T-cell (primary cell): ENCODE measurements at places on chromosomes 16 and 17. TPM values are rescaled to one million over a fixed set of nuclear protein-coding genes. Genes with fewer than 3 reads are reported as not detected.

GRCh38 chr17:68584581-68585303 is 16.4 kb downstream of the FAM20A start:
- DNase-seq, result no peak

GRCh38 chr16:55477736-55478135 is 1.3 kb upstream of the MMP2 start:
- DNase-seq, result no peak

DNA sequence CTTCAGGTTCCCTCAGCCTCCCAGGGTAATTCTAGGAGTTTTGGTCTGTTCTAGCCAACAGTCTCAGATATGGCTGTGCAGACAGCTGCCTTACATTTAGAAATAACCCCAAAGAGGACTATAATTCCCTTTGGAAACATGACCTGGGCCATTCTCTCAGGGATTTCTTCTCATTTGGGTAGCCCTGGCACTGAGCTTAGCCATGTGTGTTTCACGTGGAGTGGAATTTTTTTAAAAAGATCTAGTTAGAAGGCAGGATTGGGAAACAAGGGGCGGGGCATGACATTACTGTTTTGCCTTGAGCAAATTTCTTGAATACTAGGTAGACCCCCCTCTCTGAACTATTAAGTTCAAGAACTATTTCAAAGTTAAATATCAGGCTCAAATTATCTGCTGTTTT is 29.6 kb upstream of the MRC2 start:
- no peak for DNase-seq

DNA sequence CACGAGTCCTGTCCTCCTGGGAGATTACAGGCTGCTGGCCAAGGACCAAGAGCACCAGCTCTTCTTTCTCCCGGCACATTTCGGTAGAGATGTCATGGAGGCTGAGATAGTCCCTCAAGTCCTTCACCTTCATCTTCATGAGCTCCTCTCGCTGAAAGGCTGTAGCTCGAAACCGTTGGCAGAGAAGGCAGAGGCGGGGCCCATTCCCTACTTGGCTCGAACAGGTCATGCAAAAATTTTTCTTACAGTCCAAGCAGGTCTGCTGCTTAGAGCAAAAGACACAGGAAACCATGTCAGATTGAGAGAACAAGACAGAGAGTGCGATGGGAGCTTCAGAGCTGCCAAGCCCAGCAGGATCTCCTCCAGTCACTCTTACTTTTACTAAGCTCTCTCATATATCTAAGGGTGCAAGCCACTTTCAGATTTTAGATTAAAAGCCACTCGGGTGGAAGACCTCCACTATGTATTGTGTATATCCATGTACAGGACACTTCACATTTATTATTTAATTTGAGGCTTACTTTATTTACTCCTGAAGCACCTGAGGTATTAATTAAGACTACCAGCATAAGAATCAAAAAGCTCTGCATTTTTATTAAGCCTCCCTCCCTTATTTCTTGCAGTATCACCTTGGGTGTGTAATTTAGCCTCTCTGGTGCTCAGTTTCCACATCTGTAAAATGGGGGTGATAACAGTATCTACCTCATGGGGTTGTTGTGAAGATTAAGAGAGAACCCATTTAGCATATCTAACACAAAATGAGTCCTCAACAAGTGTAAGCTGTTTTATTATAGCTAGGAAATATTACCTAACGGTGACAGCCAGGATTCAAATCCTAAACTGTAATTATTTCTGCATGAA is 41.4 kb downstream of the LIG3 start:
- no peak for DNase-seq

DNA sequence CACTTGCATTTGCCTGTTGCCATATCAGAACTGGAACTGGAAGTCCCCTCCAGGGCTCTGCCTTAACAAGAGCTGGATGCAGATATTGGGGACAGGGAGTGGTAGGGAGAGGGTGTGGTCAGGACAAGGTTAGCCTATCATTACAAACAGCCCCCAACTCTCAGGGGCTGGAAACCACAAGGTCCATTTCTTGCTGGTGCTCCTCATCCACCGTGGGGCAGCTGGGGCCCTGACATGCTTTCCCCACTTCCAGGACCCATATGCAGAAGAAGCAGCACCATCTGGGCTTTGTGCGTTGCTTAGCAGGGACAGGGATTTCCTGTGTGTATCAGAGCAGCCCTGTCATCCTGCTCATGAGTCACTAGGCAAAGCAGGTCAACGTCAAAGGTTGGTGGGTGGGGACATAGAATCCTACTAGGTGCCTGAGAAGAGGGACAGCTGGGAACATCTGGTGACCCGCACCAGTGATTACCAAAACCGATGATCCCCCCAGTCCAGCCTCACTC is 26.9 kb downstream of the RGS9 start:
- DNase-seq, result no peak

DNA sequence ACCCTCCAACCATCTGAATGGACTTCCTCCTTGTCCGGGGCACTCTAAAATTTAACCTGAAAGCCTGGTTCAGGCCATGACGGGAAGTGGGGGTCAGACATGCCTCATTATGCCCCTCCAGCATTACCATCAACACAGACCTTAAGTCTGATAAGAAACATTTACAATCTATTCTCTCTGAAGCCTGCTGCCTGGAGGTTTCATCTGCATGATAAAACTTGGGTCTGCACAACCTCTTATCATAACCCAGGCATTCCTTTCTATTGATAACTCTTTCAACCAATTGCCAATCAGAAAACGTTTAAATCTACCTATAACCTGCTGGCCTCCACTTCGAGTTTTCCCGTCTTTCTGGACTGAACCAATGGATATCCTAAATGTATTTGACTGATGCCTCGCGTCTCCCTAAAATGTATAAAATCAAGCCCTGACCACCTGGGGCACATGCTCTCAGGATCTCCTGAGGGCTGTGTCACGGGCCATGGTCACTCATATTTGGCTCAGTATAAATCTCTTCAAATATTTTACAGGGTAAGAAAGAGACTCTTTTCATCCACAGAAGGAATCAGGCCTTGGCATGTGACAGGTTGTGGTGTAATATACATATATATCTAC is 45.6 kb downstream of the LYRM1 start:
- no peak for DNase-seq

- no peak for DNase-seq
These were observed 117.4 kb downstream of the DNAH3 start for GRCh38 chr16:21033264-21033663.

DNA sequence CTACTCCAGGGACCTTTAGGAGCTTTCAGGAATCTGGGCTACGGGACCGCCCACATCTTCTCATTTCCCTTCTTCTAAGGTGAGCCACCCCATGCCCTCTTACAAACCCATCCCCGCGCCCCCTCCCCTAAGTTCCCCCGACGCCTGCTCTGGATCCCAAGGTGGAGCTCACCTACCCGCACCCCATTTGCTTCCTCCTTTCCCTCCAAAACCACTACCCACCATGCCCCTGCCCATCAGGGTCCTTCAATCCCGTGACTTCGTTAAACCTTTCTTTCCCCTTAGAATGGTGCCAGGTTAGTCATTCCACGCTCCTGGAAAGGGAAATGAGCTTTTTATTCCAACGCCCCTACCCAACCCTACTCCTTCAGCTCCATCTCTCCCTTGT is 326 bp upstream of the MTMR4 start:
- no peak for DNase-seq

DNA sequence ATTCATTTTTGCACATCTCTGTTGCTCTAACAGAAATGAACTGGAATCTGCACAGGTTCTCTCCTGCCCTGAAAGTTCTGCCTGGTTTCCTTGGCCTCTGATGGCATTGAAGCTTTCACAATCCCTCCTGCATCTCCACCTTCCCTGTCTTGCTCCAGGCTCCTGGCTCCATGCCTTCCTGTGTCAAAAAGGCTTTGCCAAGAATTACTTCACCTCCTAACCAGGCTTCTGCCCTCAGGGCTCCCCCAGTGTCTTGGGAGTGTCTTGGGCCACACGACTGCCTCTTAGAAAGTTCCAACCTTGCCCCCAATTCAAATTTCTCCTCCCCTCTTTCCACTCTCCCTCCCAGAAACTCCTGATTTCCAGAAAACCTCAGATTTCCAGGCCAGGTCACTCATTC is 37.0 kb upstream of the DNAH9 start:
- DNase-seq, result no peak

DNA sequence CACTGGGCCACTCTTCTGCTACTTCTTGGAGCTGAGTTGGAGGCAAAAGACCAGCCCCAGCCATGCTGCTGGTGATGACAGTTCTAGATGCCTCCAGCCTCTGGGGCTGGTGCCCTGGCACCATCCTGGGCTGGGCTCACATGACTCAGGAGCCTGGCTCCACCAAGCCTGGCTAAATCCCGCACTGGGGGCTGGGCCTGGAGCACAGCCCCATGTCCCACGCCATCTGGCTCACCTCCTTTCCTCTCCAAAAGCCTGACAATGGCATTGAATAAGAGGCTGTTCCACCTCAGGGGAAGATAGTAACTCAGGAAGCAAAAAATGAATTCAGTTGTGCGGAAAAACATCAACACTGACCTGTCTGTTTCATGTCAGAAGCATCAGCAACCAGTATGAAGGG is 45.1 kb upstream of the MTSS2 start:
- DNase-seq, result no peak

DNA sequence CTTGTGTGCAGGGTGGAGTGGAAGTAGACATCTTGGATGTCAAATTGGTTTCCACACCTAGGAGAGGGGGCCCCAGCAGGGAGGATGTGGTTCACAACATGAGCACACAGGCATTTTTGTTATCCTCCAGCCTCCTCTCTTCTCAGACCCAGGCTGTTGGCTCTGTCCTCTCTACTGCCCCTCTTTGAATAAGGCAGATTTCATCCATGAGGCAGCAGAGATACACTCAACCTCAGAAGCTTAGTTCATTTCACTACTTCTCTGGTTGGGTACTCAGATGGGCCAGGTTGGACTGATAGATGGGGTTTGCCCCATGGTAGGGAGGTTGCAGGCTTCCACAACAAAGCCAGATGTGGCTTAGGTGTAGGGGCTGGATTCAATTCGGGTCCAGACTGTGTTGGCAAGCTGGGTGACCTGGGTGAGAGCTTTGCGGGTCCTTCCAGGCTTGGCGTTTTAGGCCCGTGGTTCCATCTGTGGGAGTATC is 22.2 kb upstream of the NFATC3 start:
- DNase-seq, result peak; percentile 65

- DNase-seq, result no peak
These were observed 540.1 kb upstream of the PSMD7 start for GRCh38 chr16:73756289-73757178.

DNA sequence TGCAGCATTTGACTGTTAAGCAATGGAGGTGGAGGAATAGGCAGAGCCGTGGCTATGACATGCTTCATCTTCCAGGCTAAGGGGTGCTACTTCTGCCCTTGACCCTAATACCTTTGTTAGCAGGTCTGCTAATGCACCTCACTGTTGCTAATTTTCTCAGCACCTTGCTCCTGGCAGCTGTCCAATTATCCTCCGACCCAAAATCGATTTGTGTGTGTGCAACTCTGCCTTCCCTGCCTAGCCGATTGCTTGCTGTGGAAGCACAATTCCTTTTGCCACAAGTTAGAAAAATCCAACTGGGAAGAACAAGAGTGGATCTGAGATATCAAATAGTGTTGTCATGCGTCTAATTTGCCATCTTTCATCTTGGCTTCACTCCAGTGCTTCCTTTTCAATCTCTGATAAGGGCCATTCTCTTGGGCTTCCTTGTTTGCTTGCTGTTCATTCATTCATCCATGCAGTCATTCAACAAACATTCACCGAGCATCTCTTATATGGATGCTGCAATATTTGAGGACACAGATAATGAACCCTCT is 422.8 kb downstream of the RBFOX1 start:
- no peak for DNase-seq

- DNase-seq, result no peak
These were observed 12.9 kb downstream of the STH start for GRCh38 chr17:46011711-46012505.

- DNase-seq, result no peak
These were observed 9.0 kb upstream of the PHAF1 start for GRCh38 chr16:67100569-67101310.

- DNase-seq, result no peak
These were observed 19.7 kb upstream of the TEX2 start for GRCh38 chr17:64282753-64283080.

DNA sequence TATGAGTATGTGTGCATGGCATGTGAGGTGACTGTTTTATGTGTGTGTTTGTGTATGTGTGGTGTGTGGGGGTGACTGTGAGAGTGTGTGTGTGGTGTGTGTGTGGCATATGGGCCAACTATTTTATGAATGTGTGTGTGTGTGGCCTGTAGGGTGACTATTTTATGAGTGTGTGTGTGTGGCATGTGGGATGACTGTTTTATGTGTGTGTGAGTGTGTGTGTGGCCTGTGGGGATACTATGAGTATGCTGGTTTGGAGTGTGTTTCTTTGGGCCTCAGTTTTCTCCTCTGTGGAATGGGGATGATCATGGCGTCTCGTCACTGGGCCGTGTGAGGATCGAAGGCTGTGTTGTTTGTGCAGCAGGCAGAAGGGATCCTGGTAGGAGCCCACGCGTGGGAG is 152.1 kb upstream of the PLCG2 start:
- DNase-seq, result no peak

DNA sequence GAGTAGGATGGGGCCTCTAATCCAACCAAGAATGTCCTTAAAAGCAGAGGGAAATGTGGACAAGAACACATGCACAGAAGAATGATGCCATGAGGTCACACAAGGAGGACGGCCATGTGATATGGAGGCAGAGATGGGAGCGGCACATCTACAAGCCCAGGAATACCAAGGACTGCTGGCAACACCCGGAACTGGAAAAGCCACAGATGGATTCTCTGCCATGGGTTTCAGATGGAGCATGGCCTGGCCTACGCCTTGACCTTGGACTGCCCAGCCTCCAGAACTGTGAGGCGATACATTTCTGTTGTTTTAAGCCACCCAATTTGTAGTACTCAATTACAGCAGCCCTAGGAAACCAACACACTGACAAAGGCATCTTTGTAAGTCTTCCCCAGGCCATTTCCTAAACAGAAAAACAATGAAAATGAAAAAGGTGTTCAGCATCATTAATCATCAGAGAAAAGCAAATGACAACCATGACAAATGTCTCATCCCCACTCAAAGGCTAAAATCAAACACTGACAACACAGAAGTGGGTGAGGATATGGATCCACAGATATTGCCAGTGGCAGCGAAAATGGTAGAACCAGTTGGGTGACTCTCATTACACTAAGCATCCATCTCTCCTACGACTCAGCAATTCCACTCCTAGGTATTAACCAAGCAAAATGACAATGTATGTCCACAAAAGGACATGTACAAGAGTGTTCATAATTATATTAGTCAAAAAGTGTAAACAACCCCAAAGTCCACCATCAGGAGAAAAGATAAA is 76.9 kb upstream of the CNEP1R1 start:
- no peak for DNase-seq

- no peak for DNase-seq
These were observed 748 bp downstream of the ATF7IP2 start for GRCh38 chr16:10386517-10387100.

DNA sequence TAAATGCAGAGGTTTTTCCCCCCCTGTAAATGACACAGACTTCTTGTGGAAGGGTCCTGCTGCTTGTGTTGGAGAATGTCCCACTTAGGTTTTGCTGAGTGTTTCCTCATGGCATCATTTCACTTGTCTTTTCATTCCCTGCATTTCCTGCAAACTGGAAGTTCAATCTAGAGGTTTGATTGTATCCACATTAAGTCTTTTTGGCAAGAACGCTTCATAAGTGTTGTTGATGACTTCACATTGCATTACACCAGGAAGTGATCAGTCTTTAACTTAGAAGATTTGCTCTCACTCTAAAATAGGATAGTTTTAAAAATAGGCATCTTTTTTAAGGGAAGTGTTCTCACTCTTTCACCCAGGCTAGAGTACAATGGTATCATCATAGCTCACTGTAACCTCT is 67.2 kb downstream of the RPTOR start:
- DNase-seq, result no peak

The HS3ST3B1 gene
- total RNA-seq, result 28.5 TPM

The ATP2C2 gene
- not detected for total RNA-seq

The UBE2O gene
- total RNA-seq, result 33.9 TPM

The RNF166 gene
- 246 TPM for total RNA-seq

The CSH1 gene
- total RNA-seq, result not detected

The MRPL12 gene
- total RNA-seq, result 24.8 TPM

The KCNJ12 gene
- total RNA-seq, result 0.23 TPM
